ENCODE measurements at places on chromosomes 3 and 15. TPM values are rescaled to one million over a fixed set of nuclear protein-coding genes. Genes with fewer than 3 reads are reported as not detected.
A peak's percentile ranks its signal among the peaks of the same experiment; 100 is the strongest.

ACKR2 gene
- total RNA-seq = not detected

DNA sequence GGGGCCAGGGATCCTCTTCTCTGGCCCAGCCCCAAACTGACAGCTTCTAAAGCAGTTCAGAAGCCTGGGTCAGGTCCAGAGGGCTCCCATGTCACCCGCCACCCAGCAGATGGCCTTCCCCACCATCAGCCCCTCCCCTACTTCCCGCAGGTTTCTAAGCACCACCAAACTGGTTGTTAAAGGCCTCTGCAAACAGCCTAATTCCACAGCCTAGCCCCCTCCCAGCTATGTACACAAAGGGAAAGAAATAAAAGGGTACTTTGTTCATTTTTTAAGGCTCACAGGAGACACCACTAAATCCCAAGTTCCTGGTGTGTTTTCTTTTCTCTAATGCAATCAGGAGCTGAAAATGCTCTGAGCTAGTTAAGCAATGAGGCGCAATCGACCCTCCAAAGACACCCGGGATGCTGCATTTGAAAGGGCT, 30.6 kb downstream of the PLCH1 start:
- H3K27ac ChIP-seq = no peak overlapping the region
- no peaks in the 10 kb centered on the region for H3K27me3 ChIP-seq
- no peak for DNase-seq

DNA sequence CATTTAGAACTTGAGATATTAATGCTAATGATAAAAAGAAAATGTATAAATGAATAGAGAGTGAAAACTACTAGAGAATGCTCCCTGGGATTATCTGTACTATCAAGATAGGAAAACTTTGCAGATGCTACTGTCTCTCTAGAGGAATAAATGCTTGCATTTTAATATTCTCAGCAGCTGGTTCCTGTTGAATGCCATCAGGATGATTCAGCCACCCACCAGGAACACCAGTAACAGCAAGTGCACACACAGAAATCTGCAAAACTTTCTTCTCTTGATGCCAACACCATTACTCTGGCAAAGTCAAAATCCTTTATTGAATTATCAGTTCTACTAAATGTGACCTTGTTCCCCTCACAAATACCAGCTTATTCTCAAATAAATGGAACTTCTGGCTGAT, 148.4 kb downstream of the TIGIT start:
- H3K36me3 ChIP-seq = no peaks in the 10 kb centered on the region
- no peak overlapping the region for H3K4me3 ChIP-seq
- DNase-seq = no peak

GRCh38 chr3:54243056-54243931, 120.9 kb downstream of the CACNA2D3 start:
- DNase-seq = no peak
- no peaks in the 10 kb centered on the region for H3K4me1 ChIP-seq
- no peaks in the 10 kb centered on the region for H3K36me3 ChIP-seq
- H3K27ac ChIP-seq = no peak overlapping the region

DNA sequence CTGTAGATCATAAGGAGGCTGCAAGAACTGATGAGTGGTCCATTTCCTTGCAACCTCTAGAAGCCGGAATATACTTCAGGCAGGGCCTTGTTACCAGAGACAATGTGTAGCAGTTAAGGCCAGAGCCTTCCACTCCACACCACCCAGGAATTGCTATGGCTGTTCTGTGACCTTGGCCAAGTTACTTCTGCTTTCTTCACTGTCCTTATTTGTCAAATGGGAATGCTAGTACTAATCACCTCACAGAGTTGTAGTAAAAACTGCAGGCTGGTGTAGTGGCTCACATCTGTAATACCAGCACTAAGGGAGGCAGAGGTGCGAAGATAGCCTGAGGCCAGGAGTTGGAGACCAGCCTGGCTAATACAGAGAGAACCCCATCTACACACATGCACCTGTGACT, 28.7 kb upstream of the RPN1 start:
- H3K36me3 ChIP-seq = no peaks in the 10 kb centered on the region
- H3K27me3 ChIP-seq = no peaks in the 10 kb centered on the region
- no peak overlapping the region for H3K4me3 ChIP-seq

GRCh38 chr3:83953417-83954089, 1005.2 kb upstream of the CADM2 start:
- H3K4me1 ChIP-seq = no peaks in the 10 kb centered on the region
- no peak overlapping the region for H3K4me3 ChIP-seq
- DNase-seq = no peak
- no peak overlapping the region for H3K27ac ChIP-seq
- H3K36me3 ChIP-seq = no peaks in the 10 kb centered on the region

DNA sequence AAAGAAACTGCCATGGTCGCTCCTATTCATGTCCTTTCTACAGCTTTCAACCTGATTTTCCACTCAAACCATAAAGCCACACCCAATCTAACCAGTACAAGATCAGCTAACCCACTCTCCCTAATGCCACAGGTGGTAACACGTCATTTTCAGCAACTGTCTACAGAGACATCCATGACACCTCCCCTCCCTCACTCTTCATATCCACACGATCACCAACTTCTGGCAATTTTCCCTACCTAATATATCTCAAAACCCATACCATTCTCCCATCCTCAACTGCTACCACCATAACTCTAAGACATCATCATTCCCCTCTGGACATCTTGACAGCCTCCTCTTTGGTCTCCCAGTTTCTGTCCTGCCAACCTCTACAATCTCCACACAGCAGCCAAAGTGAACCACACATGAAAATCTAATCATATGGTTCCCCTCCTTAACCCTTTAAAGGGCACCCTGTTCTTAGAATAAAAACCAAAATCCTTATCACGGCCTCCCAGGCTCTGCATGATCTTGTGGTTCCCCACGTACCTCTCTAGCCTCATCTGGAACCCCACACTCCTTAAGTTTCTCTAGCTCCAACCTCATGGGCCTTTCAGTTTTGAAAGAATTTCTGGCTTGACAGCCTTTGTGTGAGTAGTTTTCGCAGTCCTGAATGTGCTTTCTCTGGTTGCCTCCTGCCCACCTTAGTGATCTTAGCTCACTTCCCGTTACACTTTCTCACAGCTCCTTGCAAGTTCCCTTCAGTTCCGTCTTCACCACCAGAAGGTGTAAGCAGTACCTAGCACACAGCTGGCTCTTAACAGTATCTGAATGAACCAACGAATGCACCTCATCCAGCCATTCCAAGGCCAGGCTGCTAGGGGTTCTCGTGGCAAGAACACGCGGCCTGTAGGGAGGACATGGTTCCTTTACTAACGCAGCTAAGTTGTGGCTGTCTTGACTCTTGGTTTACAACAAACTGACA, 33.4 kb downstream of the SPINK8 start:
- peak overlapping the region; percentile 60 for H3K4me3 ChIP-seq
- peaks cover 23% of the 10 kb centered on the region for H3K4me1 ChIP-seq
- H3K27ac ChIP-seq = peak overlapping the region; percentile 85
- H3K27me3 ChIP-seq = no peaks in the 10 kb centered on the region

DNA sequence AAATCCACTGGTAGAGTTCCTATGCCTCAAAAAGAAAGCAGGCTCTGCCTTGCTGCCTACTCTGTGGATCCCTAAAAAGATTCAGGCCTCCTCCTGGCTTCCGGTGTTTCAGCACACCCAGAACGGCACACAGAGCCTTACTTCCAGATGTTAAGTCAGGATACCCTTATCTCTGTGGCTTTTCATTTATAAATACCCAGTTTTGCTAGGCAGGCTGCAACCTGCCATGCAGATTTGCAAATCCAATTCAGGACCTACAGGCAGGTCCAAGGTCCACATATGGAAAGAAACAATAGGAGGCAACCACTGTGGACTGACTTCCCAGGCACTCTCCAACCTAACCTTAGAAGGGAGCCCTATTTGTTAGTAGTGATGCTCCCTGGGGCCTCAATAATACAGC, 30.7 kb downstream of the EFL1 start:
- H3K27ac ChIP-seq = no peak overlapping the region
- H3K27me3 ChIP-seq = no peaks in the 10 kb centered on the region
- peaks cover 27% of the 10 kb centered on the region for H3K36me3 ChIP-seq
- H3K4me1 ChIP-seq = no peaks in the 10 kb centered on the region
- no peak for DNase-seq

DNA sequence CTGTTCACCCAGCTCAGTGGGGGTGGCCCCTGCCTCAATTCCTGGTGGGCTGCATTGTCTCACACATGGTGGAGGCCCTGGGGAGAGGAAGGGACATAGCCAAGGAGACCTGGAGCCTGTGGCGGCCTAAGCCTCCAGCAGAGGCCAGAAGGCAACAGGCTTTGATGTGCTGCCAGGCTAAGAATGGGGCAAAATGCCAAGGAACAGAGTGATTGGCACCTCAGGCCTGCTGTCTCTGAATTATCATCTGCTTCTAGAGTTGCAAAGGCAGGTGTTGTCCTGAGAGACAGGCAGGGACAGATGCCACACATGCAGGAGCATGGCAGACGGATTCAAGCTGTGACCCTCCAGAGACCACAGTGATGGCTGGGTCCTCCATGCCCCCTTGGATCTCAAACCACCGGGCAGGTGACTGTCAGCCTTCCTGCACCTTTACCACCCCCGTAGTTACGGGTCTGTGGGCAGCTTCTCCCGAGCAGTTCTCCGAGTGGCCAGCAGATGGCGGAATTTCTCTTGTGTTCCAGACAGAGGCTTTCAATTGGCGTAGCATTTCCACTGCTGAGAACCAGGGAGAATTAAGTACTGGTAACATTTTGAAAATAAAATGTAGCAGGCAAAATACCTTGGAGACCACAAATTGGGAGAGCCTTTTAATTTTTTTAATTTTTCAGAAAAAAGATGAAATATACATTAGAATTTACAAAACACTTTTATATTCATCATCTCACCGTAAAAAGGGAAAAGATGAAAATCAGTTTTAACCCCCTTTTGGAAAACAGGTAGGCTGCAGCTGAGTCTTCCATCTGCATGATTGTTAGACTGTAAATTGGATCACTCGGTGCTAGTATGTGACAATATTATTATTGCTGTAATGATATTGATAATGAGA, 525.5 kb upstream of the CFAP20DC start:
- H3K27ac ChIP-seq = no peak overlapping the region
- H3K36me3 ChIP-seq = no peaks in the 10 kb centered on the region
- H3K4me1 ChIP-seq = peaks cover 3% of the 10 kb centered on the region
- no peaks in the 10 kb centered on the region for H3K27me3 ChIP-seq

B2M gene
- total RNA-seq = 7,793 TPM

NCKIPSD gene
- total RNA-seq = 19.2 TPM

DNA sequence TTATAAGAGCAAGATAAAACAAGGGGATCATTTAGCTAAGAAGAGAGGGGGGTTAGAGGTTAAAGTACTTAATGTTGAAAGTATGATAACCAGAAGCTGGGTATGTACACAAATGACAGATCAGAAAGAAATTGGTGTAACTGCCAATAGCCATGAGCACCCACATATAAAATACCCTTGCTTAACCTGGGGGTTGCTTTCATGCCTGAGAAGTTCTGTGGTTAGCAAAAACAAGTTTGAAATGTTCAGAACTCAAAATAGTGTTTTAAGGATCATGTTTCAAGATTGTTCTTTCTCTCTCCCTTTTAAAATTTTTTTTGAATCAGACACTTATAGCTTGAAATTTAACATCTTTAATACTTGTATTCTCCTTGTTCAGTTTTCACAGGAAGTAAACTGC, 321.4 kb upstream of the GBE1 start:
- H3K36me3 ChIP-seq = no peaks in the 10 kb centered on the region
- no peak overlapping the region for H3K4me3 ChIP-seq
- H3K4me1 ChIP-seq = no peaks in the 10 kb centered on the region
- H3K27ac ChIP-seq = no peak overlapping the region
- no peaks in the 10 kb centered on the region for H3K27me3 ChIP-seq

TUBGCP4 gene
- 12.1 TPM for total RNA-seq

FAM81A gene
- total RNA-seq = not detected

- no peak overlapping the region for H3K27ac ChIP-seq
- no peak overlapping the region for H3K4me3 ChIP-seq
- H3K4me1 ChIP-seq = peaks cover 15% of the 10 kb centered on the region
- no peak for DNase-seq
- no peaks in the 10 kb centered on the region for H3K36me3 ChIP-seq
Observed at GRCh38 chr15:58247855-58248842, 110.0 kb downstream of the AQP9 start.

GRCh38 chr3:68874551-68875348, 57.6 kb downstream of the TAFA4 start:
- H3K27me3 ChIP-seq = no peaks in the 10 kb centered on the region
- H3K36me3 ChIP-seq = no peaks in the 10 kb centered on the region
- H3K27ac ChIP-seq = no peak overlapping the region
- no peak for DNase-seq

DNA sequence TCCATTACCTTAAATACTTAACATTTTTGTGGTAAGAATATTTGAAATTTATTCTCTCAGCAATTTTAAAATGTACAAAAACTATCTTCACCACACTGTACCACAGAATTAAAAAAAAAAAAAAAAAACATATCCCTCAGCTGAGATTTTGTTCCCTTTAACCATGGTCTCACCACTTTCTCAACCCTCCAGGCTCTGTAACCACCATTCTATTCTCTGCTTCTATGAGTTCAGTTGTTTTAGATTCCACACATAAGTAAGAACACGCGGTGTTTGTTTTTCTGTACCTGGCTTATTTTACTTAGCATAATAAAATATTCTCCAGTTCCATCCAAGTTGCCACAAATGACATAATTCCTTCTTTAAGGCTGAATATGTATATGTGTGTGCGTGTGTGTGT, 41.5 kb downstream of the CSNK1G1 start:
- H3K36me3 ChIP-seq = no peaks in the 10 kb centered on the region
- no peak overlapping the region for H3K27ac ChIP-seq
- no peak for DNase-seq

GRCh38 chr3:106810300-106810875, 566.9 kb upstream of the CCDC54 start:
- no peak overlapping the region for H3K4me3 ChIP-seq
- no peaks in the 10 kb centered on the region for H3K27me3 ChIP-seq
- DNase-seq = no peak
- no peak overlapping the region for H3K27ac ChIP-seq
- no peaks in the 10 kb centered on the region for H3K36me3 ChIP-seq

DNA sequence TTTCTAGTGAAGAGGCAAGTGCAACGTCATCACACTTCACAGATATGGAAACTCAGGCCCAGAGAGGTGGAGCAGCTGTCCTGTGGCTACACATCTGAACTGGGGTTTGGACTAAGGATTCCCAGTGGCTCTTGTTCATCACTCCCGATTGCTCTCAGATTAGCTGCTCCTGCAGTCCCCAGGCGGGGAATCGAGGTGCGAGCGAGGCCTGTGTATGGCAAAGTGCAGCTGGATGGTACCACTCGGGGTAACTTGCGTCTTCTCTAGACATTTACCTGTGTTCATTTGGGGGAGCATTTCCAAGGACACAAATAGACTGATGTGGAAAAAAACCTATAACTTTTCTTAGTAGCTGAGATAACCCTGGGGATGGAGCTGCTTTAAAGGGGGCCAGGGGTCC, 45.9 kb upstream of the TRPM1 start:
- no peaks in the 10 kb centered on the region for H3K27me3 ChIP-seq
- H3K27ac ChIP-seq = no peak overlapping the region
- H3K4me1 ChIP-seq = no peaks in the 10 kb centered on the region
